ENCODE measurements at places on chromosomes 5 and 9.

DNA sequence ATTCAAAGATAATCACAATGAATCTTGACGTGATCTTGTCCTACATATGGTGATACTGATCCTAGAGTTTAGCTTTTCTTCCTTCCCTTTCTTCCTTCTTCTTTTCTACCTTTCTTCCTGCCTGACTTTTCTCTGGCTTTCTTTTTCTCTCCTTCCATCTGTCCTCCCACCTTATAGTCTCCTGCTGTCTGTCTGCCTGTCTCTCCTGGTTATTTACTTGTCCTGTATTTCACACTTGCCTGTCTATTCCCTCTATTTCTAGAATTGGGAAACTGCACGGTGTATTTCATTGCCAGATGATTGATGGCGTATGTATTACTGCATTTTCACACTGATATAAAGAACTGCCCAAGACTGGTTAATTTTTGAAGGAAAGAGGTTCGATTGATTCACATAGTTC is 718.1 kb upstream of the CDH6 start:
- no peak for DNase-seq

GRCh38 chr9:122923947-122924346 is 7.4 kb downstream of the ZBTB26 start:
- DNase-seq = no peak

- no peak for DNase-seq
Observed at GRCh38 chr9:81729135-81729534, 39.8 kb upstream of the TLE1 start.

DNA sequence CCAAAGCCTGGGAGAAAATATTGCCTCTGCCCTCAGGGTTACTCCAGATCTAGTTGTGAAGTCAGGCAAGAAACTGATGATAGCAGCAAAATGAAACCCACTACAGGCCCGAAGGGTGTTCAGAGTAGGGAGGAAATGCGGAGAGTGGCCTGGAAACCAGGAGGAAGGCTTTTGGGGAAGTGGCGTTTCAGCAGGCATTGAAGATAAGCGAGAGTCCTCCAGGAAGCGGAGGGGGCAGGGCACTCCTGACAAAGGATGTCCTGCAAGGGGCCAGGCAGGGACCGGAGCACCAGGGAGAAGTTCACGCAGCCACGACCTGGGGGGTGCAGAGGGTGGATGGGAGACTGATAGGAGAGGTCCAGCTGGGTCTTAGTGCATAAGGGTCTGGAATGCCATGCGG is 7.8 kb upstream of the FOXI1 start:
- DNase-seq = no peak

DNA sequence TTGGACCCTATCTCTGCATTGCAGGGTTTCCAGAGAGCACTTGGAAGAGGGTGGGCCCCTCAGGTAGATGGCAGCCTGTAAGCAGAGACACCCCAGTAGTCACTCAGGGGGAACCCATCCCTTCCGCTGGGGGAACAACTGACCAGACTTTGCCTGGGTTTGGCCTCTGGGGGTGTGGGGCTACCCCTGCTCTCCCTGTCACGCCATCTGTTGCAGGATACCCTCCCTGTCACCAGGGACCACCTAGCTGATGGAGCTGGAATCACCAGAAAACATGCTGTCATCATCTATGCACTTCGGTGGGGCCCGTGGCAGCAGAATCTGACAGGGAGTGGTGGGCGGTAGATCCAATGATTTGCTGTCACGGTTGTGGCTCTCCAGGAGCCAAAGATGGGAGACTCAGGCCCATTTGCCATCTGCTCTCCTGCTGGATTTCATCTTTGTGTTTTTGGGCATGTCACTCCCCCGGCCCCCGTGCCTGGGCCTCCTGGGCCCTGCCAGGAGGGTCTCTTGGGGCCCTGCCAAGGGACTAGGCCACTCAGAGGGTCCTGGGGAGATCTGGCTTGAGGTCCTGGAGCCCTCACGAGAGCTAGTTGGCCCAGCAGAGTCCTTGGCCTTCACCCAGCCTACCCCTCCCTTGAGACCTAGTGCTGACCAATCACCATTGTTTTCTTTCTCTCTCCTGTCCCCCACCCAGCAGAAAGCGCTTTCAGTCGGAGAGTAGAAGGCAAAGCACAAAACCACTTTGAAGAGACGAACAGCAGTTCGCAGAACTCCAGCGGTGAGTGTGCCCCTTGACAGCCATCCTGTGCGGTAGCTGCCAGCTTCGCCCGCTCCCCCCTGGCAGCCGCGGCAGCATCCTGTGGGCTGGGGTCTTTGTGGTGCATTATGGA is 45.9 kb downstream of the AMBP start:
- no peak for DNase-seq

GRCh38 chr5:116032094-116032517 is at the start of gene ARL14EPL:
Gene ARL14EPL (plus strand): TSS chr5:116032472. CDS start chr5:116051466, 18,994 bp downstream.
- no peak for DNase-seq

DNA sequence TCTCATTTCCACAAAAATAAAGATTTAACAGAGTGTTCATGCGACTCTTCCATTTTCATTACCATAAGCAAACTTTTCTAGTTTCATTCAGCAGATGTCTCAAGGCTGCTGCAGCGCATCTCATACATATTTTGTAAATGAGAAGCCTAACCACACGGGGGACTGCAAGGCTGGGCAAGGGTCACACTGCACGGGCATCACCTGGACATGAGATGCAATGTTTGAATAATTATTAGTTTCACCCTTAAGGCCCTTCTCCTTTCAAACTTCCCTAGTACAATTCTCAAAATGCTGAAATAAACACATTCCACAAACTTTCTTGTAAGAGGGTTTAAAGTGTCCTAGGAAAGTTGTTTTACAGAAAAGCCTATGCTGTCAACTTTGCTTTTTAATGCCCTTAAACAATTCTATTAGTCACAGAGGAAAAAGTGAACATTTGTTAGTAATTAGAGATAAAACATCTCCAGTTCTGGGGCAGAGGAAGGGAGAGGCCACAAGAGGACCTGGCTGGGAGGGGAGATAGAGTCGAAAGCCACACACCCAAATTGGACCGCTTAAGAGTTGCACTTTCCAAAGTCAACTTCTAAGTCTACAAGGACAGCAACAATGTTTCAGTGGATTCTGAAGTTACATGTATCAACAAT is 1.3 kb downstream of the DENND1A start:
- no peak for DNase-seq

- DNase-seq = peak; percentile 20
Observed at GRCh38 chr9:95505717-95506427, 10.9 kb downstream of the PTCH1 start.

DNA sequence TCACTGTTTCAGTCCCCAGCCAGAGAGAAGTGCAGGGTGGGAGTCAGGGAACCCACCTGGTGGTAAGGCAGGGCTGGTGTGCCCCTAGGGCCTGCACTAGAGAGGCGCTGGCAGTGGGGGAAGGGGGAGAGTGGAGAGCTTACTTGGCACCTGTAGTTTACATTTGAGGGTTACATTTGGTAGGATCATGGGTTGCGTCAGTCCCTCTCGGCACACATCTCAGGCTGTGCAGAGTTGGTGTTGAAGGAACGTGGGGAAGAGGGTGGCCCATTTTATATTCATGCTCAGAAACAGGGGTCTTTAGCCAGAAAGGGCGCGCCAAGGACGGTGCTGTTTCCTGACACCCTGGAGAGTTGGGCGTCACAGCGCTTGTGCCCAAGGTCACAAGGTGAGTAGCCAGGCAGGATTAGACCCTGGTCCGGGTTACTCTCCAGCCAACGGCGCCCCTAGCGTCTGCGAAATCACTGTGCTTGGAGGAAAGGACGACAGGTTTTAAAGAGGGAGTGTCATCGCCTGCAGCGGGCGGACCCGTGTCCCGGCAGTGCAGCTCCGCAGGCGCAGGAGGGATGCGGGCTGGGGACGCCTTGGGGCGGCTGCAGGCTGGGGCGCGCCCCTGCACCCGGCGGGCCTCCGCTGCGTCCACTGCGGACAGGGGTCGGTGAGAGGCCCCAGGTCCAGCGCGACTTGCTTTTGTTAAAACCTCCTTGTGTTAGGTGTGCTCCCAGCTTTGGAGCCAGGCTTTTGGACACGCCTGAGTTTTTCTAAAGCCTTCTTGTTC is 272.6 kb downstream of the FANCC start:
- DNase-seq = no peak

DNA sequence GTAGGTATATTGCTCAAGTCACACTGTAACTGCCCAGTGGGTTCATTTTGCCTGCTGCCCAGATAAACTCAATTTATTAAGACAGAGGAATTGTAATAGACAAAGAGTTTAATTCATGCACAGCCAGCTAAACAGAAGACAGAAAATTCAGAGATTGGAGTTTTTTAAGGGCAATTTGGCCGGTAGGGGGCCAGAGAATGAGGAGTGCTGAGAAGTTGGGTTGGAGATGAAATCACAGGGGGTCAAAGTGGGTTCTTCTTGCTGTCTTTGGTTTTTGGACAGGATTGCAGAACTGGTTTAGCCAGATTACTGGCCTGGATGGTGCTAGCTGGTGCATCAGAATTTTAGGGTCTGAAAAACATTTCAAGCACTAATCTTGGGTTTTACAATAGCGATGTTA is 20.7 kb upstream of the IL33 start:
- DNase-seq = no peak

DNA sequence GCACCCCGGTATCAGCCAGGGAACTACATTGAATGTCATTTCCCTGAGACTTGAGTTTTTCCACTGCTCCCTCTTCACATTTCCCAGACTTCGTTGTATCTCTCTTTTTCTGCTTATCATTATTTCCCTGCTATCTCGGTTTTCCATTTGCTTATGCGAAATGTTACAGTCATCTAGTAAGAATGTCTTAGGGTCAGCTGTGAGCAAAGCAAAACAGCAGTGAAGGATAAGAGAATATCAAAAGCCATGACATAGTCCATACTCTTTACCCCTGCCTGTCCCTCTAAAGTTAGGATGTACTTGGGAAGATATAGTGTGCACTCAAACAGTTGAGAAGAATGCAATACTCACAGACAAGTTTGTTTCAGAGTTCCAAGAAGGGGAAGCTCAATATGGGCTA is 88.7 kb downstream of the ITGA1 start:
- no peak for DNase-seq

DNA sequence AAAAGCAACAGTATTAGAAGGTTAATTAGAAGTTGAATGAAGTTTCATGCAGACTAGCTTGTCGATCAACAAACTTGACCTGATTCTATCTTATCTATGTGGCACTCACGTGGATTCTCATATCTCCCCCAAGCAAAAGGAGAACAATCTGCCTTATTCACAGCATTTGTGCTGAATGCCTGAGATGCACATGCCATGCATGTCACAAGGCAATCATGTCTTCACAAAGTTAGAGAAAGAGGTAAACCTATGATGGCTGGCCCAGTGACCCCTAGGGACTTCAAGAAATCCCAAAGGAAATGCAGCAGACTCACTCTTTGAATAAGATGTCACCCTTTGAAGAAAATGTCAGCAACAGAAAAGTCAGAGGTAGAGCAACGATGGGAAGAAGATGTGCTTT is 17.6 kb upstream of the SHOC1 start:
- no peak for DNase-seq

DNA sequence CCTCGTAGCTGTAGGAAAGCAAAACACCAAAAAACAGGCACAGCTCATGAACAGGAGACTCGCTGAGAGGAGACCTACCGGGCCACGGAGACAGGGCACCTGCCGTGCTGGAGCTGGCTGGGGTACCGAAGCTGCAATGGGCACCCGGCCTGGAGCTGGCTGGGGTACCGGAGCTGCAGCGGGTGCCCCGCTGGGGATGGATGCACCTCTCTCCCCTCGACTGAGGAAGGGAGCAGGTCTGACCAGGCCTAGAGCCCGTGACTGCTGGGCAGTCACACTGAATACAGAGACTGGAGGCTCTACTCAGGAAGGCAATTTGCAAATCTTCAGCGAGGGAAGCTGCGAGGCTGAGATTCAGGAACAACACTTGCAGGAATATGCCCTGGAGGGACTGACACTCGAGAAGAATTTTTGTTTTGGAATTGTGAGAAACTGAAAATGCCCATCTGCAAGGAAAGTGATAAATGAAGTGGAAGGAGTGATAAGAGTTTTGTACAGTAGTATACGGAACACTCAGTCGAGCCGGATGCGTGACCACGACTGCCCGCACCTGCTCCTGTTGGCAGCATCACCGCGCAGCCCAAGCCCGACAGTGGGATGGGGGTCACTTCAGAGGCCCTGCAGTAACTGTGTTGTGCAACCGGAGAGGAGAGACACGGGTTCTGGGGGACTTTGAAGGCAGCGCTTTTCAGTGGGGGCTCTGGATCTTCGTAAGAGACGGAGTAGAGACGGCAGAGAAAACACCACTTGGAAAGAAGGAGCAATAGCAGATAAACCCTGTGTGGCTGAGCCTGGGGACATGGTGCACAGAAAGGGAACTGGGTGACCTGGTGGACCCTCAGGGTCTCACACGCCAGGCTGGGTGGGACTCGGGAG is 27.9 kb upstream of the LPCAT1 start:
- no peak for DNase-seq

DNA sequence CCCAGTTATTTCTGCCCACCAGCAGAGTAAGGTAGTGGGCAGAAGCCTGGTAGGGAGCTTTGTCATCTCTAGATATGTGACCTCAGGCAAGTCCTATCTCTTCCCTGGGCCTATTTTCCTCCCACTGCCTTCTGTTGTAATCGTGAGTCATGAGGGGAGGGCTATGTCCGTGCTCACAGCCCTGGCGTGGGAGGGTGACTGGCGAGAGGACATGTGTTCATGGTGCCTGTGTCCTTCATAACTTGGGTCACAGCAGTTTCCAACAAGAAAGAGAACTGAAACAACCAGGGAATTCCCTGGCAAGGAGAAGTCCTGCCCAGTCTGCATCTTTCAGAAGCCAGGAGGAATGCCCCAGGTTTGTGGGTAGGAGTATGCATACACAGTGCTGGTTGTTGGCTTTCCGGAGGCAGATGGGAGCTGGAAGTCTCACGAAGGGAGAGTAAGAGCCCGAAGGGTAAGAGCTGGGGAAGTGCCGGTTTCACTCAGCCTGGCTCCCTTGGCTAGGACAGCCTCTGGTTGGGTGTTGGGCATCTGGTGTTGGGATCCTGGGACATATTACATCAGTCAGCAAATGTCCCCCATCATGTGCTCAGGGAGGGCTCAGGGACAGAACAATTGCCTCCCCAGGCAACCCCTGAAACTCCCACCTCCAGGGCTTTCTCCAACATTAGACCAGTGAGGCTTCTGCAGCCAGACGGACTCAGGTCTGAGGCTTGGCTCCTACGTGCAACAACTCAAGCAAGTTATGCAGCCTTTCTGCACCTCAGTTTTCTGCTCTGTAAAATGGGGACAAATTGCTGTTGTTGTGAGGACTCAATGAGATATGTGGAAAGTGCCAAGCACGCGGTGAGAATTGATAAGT is 4.3 kb upstream of the TIFAB start:
- no peak for DNase-seq

DNA sequence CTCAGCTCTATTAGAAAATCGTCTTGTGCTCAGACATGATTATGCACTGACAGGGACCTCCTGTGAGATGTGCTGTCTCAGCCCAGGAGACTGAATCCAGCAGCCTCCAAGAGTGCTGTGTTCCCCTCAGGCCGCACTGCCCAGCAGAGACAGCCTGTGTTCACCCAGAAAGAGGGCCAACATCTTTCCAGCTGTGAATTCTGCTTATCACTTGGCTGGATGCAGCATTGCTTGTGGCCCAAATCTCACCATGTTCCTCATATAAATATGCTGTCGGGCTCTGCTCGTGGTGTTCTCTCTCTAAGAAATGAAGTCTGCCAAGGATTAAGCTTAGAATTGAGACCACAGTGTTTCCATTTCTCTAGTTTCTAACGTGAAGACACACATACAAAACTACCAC is 983.0 kb upstream of the WWC1 start:
- no peak for DNase-seq

GRCh38 chr5:171050916-171051315 is 189.1 kb downstream of the RANBP17 start:
- no peak for DNase-seq

GRCh38 chr5:39422728-39423285 is 2.0 kb downstream of the DAB2 start:
- no peak for DNase-seq
